ENCODE measurements at places on chromosomes 1 and 21. TPM values are rescaled to one million over a fixed set of nuclear protein-coding genes. Genes with fewer than 3 reads are reported as not detected.
A peak's percentile ranks its signal among the peaks of the same experiment; 100 is the strongest.

- DNase-seq, result peak; percentile 84
Observed at GRCh38 chr1:43763497-43763973, 56.2 kb downstream of the ST3GAL3 start.

DNA sequence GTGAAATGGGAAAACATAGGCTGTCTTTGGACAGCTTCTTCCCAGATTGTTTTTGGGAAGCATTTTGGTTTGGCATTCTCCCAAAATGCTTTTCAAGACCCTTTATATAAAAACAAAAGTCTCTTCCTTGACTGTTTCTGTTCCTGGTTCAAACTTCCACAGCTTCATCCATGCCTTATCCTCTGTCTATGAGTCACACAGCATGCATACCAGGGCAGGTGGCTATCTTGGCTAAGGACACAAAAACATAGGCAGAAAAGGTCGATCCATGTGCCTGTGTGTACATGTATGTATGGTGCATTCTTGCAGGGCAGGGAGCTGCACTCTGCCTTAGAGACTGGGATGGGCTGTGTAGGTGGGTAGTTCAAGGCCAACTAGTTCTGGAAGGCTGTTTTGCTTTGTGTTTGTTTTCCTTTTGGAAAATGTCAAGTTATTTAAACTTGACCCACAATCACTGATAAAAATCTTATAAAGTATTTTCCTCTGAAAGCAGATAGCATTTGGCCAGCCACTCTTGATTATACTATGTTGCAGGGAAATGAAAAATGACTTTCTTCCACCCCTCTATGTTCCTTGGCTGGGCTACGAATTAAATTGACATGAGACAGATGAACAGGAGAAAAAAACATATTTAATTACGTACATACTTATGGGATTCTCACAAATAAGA lies 437.0 kb downstream of the SIPA1L2 start:
- peak; percentile 13 for DNase-seq

DNA sequence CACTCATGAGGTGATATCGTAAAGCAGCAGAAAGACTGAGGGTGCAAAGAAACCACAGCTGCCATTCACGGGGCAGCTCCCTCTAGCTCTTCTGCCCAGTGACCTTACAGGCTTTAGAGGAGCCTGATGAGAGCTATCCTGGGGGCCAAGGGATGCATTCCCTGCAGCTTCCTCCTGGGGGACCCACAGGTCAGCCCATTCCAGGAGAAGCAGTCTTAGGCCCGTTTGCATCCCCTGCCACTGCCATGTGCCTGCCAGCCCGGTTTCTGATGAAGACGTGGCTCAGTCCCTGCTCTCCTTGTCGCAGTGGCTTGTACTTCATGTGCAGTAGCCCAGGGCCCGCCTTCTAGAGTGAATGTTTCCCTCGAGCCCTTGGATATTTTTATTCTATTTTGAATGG lies 22.8 kb downstream of the ATP5PO start:
- DNase-seq, result no peak

DNA sequence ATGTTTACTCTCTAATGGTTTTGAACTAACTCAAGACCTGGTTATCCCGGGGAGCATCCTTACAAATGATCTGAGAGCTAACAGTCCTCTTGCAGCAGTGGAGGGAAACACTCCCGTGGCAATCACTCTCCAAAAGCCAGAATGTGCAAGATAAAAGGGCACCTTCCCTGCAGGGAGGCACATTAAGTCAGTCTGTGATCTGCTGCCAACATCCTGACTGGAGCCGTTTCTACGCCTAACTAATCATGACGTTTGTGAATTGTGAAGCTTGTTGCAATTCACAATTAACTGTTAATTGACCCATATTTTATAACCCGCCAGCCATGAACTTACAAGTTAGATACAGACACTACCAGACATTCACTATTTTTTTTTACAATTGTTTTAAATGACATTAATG lies 52.1 kb upstream of the LGALS8 start:
- DNase-seq, result no peak

DNA sequence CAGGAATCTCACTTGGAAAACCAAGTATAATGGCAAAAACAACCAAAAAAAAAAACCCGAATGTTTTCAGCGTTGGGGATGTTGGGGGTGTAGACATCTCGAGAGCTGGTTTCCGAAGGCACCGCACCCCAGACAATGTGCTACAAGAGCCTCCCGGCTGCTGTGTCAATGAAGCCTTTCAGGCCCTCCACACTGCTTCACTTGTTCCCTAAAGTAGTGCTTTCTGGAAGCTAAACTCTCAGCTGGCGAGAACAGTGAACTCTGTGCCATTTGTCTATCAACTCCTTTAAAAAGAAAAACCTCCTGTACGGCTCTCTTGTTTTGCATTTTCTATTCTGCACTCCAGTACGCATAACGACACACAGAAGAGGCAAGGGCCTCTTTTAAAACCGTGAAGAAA lies 32.5 kb downstream of the PLEKHO1 start:
- no peak for DNase-seq

GRCh38 chr1:206854401-206855129 lies 10.9 kb upstream of the IL20 start:
- DNase-seq, result no peak

GRCh38 chr1:231757101-231757404 lies 130.5 kb downstream of the DISC1 start:
- DNase-seq, result no peak

GRCh38 chr1:205183676-205184335 lies 27.7 kb downstream of the DSTYK start:
- DNase-seq, result no peak

- peak; percentile 20 for DNase-seq
Observed at GRCh38 chr21:40047993-40048730, 180.9 kb downstream of the PCP4 start.

DNA sequence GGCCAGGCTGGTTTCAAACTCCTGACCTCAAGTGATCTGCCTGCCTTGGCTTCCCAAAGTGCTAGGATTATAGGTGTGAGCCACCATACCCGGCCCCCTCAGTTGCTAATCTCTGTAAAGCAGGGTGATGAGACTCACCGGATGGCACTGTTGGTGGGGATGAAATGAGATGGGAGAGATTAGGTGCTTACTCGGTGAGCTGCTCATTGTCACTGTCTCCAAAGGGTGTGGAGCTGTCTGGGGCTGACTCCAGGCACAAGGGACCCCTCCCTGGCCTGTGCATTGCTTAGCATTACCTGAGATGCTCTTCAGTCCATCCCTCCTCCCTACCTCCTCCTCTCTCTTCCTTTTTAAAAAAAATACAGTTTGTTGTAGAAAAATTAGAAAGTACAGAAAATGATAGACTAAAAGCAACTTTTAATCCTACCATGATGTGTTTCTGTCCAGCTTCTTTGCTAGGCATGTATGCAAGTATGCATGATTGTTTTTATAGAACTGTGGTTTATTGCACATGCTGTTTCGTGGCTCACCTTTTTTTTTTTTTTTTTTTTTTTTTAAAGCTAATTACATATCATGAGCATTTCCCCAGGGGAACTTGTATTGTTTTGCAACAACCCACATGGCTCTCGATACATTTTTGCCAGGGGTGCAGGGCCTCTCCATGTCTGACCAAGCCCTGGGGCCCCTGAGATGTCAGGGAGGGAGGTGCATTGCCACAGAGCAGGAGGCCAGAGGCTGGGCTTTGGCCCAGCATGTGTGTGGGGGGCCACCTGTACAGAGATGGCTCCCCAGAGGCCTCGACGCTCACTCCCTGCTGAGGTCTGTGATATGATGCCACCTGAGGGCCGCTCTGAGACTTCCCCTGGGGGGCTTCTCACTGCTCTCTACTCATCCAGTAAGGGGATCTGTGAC lies 55.4 kb downstream of the ARHGEF10L start:
- peak; percentile 13 for DNase-seq

DNA sequence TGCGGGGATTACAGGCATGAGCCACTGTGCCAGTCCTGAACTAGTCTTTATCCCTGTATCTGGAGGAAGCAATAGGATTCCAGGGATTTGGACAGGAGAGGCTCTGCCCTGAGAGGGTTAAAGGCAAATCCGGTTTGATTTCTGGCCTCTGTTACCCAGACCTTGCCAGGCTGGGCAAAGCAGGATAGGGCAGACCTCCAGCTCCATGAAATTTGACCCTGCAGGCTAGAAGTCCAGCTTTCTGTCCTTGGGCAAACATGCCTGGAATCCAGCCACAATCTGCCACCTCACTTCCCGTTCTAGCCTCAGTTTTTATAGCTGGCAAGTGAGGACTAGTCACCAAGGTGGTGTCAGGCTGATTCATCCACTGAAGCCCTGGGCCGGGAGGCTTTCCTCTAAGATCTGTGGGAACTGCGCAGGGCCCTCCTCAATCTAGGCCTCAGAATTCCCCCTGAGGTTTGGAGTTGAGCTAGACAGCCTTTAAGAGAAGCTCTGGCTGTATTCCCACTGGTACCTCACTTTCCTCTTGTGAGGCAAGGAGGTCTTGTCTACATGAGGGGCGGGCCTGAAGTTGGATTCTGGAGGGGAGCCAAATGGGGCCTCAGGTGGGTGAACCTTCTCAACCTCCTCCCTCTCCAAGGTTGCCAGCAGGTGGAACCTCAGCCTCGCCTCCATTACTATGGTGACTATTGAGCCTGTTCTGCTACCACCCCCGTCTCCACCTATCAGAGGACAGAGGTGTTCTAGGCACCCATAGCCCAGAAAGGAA lies 7.0 kb upstream of the P3R3URF start:
- peak; percentile 100 for DNase-seq

TNFSF4 gene
- 0.06 TPM for polyA plus RNA-seq

FAM177B gene
- not detected for polyA plus RNA-seq

TMPRSS15 gene
- not detected for polyA plus RNA-seq

SPRR5 gene
- polyA plus RNA-seq, result not detected

PLA2G2C gene
- not detected for polyA plus RNA-seq

A3GALT2 gene
- not detected for polyA plus RNA-seq

RGS13 gene
- not detected for polyA plus RNA-seq

HYI gene
- polyA plus RNA-seq, result 22.3 TPM
